ENCODE measurements at places on chromosomes 11 and 22.

DNA sequence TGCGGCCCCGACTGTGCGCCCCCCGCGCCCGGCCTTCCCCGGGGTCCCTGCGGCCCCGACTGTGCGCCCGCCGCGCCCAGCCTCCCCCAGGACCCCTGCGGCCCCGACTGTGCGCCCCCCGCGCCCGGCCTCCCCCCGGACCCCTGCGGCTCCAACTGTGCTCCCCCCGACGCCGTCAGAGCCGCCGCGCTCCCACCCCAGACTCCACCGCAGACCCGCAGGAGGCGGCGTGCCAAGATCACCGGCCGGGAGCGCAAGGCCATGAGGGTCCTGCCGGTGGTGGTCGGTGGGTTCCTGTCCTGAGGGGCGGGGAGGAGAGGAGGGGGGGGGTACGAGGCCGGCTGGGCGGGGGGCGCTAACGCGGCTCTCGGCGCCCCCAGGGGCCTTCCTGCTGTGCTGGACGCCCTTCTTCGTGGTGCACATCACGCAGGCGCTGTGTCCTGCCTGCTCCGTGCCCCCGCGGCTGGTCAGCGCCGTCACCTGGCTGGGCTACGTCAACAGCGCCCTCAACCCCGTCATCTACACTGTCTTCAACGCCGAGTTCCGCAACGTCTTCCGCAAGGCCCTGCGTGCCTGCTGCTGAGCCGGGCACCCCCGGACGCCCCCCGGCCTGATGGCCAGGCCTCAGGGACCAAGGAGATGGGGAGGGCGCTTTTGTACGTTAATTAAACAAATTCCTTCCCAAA lies 3.1 kb downstream of the DRD4 start:
- no peak for DNase-seq

- no peak for DNase-seq
These were observed 31.3 kb upstream of the OPCML start for GRCh38 chr11:133563505-133564025.

- DNase-seq: no peak
These were observed 447.1 kb downstream of the TBC1D22A start for GRCh38 chr22:47209547-47210023.

GRCh38 chr22:42938976-42939375 lies 76.0 kb downstream of the PACSIN2 start:
- no peak for DNase-seq

- DNase-seq: no peak
These were observed 8.8 kb upstream of the RPL3 start for GRCh38 chr22:39327995-39328754.

All from CD4-positive, alpha-beta memory T cell (primary cell).